ENCODE measurements at places on chromosomes 6 and 20.

GRCh38 chr6:88167352-88167937, 1.3 kb upstream of the CNR1 start:
- ATAC-seq = peak; percentile 7

DNA sequence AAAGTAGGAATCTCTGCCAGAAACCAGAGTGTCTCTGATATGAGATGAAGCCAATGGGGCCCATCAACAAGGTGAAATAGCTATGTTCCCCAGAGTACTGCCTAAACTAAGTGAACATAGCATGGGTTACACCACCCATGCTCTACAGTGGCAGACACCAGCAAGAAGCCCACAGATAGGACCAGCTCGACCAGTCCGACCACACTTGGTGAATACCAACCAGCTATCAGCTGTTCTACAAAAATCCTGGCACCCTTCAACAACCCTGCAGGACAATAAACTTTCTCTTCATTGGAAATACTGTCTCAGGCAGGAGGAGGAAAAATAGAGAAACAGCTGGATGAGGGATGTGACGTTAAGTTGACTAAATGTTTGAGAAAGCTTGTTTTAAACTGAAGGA, 311.4 kb downstream of the EPM2A start:
- no peak for ATAC-seq

DNA sequence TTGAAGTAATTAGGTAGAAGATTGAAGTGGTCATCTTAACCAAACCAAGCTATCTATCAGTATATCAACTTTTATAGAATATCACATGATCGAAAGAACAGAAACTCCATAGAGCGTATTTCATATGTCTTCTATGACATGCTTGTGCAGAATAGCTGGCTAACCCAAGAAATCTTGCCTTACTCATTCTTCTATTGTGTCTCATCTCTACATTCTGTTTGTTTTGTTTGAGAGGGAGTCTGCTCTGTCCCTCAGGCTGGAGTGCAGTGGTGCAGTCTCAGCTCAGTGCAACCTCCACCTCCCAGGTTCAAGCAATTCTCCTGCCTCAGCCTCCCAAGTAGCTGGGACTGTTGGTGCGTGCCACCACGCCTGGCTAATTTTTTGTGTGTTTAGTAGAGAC, 10.6 kb downstream of the TAB2 start:
- peak; percentile 48 for ATAC-seq

GRCh38 chr6:107660839-107661238, 163.3 kb downstream of the SCML4 start:
- no peak for ATAC-seq

DNA sequence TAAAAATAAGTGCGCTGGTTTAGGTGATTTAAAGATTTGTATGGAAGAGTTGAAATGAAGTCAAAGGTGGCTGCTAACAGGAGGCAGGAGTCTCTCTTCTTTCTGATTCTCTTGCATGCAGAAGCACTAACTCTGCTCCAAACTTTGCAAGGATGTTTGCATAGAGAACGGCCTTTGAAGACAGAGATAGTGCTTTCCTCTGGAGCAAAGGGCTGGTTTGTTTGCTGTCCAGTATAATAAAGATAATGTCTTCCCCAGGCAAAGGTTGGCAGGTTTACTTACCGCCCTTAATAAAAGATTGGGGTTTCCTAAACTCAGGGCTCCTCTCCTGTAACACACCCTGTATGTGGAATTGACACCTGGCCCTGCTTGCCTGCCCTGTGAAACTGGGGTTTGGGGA, 210.6 kb upstream of the RREB1 start:
- ATAC-seq = no peak

GRCh38 chr6:37473364-37474095, 26.2 kb downstream of the CCDC167 start:
- no peak for ATAC-seq

DNA sequence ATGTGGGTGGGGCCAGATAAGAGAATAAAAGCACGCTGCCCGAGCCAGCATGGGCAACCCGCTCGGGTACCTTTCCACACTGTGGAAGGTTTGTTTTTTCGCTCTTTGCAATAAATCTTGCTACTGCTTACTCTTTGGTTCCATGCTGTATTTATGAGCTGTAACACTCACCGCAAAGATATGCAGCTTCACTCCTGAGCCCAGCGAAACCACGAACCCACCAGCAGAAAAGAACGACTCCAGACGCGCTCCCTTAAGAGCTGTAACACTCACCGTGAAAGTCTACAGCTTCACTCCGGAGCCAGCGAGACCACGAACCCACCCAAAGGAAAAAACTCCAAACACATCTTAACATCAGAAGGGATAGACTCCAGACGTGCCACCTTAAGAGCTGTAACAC, 76.7 kb downstream of the TFAP2A start:
- no peak for ATAC-seq

GRCh38 chr6:17771609-17772008, 64.9 kb upstream of the NUP153 start:
- no peak for ATAC-seq

GRCh38 chr6:81051952-81052351, 700.5 kb downstream of the TENT5A start:
- no peak for ATAC-seq

DNA sequence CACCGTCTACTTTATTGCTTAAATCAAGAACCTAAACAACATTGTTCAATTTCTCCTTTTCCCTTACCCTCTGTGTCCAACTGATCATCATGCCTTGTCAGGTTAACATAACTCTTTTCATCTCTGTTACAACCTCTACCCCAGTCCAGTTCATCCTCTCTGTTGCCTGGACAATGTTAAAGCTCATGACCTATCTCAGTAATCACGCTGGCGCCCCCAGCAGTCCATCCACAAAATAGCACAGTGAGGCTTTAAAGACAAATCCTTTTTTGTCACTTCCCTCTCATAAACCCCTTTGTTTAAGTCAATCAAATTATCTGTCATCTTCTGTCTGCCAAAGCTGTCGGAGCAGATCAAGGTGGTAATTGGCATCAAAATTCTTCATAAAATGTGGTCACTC, 140.1 kb downstream of the QKI start:
- peak; percentile 64 for ATAC-seq

- no peak for ATAC-seq
Observed at GRCh38 chr6:41622206-41622988, 15.9 kb upstream of the MDFI start.

- no peak for ATAC-seq
Observed at GRCh38 chr20:46987001-46987400, 92.4 kb downstream of the EYA2 start.

- ATAC-seq = no peak
Observed at GRCh38 chr6:163086624-163086920, 327.9 kb upstream of the QKI start.

- ATAC-seq = no peak
Observed at GRCh38 chr6:2697291-2697690, 53.4 kb downstream of the MYLK4 start.

DNA sequence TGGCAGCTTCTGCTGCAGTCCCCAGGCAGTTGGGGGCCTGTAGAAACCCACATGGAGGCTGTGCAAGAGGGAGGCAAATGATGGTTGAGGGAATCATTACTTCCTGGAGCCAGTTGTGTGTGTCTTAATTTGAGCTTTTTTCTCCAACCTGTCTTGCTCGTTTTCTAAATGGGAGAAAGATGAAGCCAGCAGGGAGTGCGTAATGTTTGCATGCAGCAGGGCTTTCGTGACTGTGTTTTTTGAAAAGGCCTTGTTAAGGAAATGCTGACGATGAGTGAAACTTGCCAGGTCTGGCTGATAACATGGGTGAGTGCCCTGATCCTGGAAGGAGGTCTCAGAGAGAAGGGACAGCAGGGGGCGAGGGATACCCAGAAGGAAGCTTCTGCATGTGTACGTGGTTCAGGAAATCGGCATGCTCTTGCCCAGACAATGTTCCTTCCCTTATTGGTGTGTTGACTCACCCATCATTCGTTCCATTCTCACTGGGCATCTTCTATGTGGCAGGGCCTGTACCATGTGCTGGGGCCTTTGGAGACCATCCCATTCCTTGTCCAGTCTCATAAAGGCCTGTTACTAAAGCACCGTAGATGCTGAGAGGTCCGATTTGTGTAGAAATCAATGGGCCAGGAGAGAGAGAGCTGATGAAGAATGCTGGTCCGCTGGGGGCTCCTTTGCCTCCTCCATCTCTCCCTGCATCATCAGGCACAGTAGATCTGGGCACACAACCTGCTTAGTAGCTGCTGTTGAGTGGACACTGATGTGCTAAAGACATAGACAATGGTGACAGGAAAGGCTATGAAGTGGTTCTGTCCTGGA, 27.4 kb downstream of the GLP1R start:
- ATAC-seq = no peak

GRCh38 chr6:109010705-109011102, 83.9 kb downstream of the SESN1 start:
- no peak for ATAC-seq

DNA sequence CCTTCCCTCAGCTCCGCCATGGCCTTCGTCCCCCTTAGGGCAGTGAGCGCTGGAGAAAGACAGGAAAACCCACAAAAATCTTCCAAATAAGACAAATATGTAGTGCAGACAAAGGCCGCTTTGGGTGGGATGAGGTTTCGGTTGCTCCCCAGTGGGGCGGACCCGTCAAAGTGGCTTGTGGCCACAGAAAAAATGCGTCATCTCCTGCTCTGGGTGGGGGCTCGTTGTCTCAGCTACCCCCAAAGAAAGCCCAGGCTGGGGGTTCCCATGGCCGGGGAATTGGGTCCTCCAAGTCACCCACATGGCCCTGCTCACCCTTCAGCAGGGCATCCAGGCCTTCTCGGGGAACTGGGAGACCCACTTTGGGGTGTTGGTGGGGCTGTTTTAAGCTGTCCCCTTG, 21.9 kb upstream of the SCUBE3 start:
- ATAC-seq = no peak

DNA sequence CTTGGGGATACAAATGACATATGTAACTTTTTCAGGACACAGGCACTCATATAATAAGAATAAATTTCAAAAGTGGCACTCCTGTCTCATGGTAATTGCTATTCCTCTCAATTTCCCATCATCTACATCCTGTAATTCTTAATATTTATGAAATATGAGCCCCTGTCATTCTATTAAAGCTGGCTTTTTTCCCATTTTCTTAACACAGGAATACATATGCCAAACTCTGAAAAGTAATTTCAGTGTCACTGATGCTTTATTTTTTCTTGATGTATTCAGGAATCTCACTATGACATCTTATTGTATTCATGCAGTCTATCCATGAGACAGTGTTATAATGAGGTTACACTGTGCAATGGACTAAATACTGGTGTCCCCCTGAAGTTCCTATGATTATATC, 24.3 kb upstream of the FKBP1C start:
- ATAC-seq = no peak

GRCh38 chr6:158251565-158251964, 60.7 kb upstream of the TULP4 start:
- no peak for ATAC-seq

DNA sequence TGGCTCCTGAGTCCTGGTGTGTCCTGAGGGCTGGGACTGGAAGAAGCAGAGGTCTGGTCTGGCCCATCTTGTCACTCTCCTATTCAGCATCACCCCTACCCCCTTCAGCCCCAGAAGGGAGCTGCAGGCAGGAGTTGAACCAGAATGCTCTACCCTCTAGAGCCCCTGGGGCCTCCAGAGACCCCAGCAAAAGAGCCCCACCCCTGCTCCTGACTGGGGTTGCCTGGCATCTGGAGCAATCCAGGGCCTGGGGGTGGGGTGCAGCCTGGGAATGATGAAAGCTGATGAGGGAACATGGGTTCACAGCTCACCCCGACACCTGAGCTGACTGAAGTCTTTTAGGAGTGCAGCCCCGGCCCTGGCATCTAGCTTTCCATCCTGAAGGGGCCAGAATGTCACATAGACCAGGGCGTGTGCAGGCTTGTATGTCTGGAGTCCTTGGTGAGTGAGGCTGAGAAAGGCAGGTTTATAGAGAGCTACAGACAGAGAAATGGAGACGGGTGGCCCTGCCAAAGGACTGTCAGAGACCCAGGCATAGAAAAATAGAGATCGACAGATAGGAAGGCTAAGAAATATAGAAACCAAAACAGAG, 12.2 kb downstream of the FGD2 start:
- no peak for ATAC-seq

GRCh38 chr6:109610590-109610989, 80.4 kb downstream of the AK9 start:
- no peak for ATAC-seq

GRCh38 chr6:47319867-47320266, 10.2 kb upstream of the TNFRSF21 start:
- no peak for ATAC-seq

- ATAC-seq = peak; percentile 68
Observed at GRCh38 chr20:46681032-46681854, 8.0 kb downstream of the TP53RK start.

DNA sequence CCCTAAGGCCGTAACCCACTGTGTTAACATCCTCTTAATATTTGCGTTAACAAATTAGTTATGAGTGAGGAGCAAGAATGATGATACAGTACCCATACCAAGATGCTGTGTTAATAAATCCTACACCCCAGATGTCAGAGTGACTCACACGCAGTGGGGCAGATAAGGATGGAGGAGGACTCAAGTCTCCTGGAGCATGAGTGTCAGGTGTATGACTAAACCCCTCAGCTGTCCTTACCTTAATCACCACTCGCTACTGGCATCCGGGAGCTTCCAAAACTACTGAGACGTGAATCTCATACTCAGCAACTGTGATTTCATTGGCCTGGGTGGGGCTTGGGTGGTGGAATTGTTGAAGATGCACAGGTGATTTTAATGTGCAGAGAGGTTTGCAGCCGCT, 131.3 kb upstream of the MTHFD1L start:
- peak; percentile 28 for ATAC-seq

DNA sequence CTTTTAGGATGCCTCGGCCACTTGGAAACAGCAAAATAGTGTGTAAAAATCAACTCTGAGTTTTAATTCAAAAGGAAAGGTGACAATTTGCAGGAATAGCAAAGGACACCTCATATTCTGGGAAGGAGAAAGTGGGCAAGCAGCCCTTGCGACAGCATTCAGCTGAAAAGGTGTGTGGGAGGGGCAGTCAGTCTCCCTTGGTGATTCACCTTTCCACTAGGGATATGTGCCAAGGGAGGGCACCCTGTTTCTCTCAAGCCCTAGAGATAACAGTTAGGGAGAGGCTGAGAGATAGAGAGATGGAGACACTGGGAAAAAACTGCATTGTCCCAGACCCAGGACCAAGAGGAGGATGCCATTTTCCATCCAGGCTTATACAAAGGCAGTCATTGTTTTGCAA, 228.1 kb downstream of the EPM2A start:
- ATAC-seq = no peak

DNA sequence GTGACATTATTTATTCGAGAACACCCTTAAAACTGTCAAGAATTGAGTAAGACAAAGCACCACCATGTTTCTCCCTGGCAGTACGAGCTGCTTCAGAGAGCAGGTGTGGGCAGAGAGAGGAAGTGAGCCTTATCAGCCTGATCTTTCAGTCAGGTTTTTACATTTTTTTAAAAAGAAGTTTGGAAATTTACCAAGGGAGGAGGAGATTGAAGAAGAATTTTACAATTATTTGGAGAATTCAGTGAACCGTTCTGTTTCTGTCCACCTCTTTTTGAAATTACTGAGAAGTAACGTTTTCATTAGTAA, 75.5 kb downstream of the ZDHHC14 start:
- peak; percentile 18 for ATAC-seq

- peak; percentile 83 for ATAC-seq
Observed at GRCh38 chr6:137722749-137723272, 144.2 kb upstream of the TNFAIP3 start.

All from activated T-helper 17 cell treated with anti-CD3 and anti-CD28 coated beads, Interleukin-2, amount 50 U/mL, for 72 hours (primary cell).